ENCODE measurements at places on chromosomes 2 and 18.

DNA sequence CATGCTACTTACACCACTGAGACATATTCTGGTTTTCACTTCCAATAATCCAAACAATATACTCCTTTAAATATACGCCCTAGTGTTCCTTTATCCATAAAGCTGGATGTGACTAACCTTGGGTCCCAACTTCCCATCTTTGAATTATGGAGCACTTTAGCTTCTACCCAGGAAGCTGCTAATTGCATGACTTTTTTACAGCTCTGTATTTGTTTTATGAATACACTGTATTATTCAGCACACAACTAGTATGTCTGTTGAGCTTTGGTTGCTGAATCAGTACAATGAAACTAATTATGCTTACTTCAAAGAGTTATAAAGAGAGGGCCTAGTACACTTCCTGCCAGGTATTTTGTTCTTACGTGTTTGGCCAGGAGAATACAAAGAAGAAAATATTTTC lies 118.5 kb downstream of the BAZ2B start:
- DNase-seq: no peak

GRCh38 chr2:108377401-108377800 lies 353 bp upstream of the SULT1C4 start:
- no peak for DNase-seq

DNA sequence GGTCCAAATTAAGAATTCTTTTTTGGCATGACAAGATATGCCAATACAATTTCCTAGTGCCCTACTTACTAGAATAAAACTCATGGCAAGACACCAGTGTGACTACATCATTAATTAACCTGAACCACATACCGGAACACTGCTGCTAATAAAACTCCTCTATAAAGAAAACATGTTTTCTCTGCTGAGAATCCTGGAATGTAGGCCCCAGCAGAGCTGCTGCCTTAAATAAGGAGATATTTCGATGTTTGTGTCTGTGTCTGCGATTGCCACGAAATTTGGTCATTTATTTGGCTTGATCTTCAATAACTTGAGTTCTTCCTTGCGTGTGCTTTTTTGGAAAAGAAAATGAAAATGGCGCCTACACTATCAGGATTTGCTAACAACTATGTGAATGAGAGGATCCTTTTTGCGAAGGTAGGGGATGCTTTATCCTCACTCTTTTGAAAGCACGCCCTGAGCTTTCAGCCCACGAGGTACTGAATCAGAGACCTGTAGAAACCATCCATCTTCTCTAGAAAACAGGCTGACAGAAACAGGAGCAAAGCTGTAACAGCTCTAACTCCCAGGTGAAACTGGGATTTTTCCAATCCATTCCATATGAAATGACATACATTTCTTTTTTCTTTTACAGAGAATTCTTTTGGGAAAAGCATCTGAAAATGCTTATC lies 27.0 kb downstream of the KLF7 start:
- DNase-seq: no peak

DNA sequence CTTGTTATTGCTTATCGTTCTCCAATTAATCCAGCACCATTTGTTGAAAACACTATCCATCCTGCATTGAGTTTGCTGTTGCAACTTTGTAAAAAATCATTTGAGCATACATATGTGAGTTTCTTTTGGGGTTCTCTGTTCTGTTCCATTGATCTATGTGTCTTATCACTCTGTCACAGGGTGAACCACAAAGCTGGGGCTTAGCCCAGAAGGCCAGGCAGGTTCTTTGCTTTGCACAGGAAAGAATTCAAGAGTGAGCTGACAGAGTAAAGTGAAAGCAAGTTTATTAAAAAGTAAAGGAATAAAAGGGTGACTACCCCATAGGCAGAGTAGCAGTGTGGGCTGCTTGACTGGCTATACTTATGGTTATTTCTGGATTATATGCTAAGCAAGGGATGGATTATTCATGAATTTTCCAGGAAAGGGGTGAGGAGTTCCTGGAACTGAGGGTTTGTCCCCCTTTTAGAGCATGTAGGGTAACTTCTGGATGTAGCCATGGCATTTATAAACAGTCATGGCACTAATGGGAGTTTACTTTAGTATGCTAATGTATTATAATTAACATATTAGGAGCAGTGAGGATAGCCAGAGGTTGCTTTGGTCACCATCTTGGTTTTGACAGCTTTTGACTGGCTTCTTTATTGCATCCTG lies 46.8 kb downstream of the RNF138 start:
- DNase-seq: no peak

DNA sequence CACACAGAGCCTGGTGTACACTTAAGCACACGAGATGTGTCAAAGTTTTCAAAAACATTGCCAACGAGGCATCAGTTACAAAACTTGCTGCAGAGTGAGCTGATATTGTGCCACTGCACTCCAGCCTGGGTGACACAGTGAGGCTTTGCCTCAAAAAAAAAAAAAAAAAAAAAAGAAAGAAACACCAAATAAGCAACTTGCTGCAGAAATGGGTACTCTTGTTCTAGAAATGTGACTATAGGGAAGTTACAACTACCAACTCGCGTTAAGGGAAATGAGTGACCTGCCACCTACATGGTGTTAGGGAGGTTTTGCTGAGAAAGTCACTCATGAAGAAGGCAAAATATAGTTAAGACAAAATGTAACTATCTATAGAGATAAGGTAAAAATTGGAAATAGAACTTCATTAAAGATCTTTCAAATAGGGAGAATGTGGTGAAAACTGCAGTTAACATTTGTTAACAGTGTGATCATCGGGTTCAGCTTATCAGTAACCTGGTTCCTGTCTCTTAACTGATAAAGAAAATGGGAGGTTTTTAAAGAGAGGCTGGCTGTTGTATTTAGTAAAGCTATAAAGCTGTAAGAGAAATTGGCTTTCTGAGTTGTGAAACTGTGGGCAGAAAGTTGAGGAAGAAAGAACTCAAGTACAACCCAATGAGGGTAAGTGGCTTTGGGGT lies at the start of gene IL1RL1:
IL1RL1 (plus strand) TSS at position 600 of the 677 bp plus-strand sequence. CDS start 26,702 bp downstream, outside the sequence.
- no peak for DNase-seq

DNA sequence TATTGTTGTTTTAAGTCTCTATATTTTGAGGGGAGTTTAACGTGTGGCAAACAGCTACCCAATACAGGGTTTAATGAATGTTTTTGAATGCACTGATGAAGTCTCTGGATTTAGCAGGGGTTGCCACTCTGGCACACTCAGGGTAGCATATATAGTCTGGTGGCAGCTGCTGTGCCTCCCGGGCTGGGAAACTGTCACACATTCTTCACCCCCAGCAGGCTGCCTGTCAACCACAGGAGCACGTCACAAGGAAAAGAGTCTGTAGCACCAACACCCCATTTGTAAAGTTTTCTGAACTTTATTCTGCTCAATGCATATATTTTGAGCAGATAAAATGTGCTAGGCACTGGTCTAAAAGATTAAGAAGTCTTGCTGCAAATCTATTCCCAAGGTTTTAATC lies 39.3 kb downstream of the NGEF start:
- no peak for DNase-seq

DNA sequence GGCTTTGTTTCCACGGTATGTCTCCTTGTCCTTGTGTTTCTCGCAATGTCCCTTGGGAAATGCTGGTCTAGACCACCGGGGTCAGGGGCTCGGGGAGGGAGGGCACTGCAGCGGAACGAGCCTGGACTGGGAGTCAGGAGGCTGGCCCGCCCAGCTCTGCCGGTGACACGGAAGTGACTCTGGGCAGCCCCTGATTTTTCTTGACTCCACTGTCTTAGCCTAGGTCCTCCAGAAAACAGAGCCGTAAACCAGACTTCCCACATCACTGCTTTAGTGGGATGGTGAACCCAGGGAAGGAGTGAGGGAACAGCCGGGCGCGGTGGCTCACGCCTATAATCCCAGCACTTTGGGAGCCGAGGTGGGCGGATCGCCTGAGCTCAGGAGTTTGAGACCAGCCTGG lies 144.2 kb downstream of the ASB1 start:
- DNase-seq: no peak

GRCh38 chr2:207676827-207677354 lies 34.5 kb upstream of the CCNYL1 start:
- DNase-seq: no peak

DNA sequence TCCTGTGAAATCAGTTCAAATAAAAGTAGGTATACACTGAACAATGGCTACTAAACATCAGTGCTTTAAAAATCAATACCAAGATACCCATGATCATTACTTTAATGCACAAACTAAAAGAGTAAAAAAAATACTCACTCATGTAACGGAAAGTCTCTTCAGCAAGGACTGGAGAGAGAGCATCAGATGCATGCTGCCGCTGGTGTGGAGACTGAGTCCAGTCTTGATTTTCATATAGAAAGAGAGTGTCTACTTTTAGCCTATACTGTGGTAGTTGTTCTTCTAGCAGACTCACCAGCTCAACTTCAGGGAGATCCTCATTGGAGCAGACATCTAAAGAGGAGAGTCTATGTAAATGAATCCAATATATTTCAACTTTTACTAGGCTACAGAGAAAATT lies 44.0 kb downstream of the TRAK2 start:
- no peak for DNase-seq

GRCh38 chr18:4586731-4587130 lies 131.6 kb upstream of the DLGAP1 start:
- DNase-seq: no peak

DNA sequence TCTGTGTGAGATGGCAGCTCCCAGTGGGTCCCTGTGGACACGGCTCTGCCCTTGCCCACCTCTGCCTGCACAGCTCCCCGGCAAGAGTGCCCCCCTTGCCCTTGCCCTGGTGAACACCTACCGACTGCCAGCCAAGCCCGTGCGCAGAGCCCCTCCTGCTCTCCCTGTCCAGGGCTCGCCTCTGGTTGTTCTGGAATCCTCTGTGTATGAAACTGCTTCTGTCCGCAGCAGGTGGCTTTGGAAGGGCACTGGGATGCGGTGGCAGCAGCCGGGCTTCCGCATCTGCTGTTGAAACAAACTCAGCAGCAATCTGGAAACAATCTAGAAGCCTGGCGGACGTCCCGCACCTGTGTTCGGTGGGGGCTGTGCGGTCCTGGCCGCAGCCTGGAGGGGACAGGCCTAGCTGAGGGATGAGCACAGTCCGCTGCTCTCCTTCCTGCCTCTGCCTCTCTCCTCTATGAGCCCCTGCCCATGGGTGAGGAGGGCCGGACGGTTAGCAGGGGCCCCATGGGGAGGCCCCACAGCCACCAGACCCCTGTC lies 34.0 kb upstream of the KLF11 start:
- DNase-seq: no peak

DNA sequence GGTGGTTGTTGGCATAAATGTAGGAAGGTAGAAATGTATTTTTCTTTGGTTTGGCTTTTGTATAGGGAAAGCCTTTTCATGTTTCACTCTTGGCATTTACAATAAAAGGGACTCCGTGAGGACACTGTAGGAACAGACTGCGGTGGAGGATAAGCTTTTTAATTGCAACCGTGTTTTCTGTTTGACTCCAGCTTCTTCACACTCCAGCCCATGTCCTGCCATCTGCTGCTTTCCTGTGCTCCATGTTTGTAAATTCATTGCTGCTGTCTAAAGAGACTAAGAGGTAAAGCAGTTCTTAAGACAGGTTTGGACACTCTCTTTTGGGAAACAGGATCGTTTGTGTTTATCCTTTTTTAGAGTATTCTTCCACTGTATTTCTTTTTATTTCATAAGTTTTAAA lies 33.3 kb downstream of the WDR75 start:
- no peak for DNase-seq

- no peak for DNase-seq
These were observed 9.7 kb downstream of the SMAD7 start for GRCh38 chr18:48940854-48941611.

- no peak for DNase-seq
These were observed 15.2 kb downstream of the OTOF start for GRCh38 chr2:26462511-26463243.

DNA sequence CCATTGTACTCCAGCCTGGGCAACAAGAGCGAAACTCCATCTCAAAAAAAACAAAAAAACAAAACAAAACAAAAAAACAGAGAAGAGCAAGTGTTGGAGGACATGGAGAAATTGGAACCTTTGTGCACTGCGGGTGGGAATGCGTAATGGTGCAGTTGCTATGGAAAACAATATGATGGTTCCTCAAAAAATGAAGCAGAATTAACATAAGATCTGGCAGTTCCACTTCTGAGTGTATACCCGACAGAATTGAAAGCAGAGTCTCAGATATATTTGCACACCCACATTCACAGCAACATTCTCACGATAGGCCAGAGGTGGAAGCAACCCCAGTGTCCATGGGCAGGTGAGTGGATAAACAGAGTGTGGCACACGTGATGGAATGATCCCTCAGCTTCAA lies 11.0 kb upstream of the RALB start:
- no peak for DNase-seq

DNA sequence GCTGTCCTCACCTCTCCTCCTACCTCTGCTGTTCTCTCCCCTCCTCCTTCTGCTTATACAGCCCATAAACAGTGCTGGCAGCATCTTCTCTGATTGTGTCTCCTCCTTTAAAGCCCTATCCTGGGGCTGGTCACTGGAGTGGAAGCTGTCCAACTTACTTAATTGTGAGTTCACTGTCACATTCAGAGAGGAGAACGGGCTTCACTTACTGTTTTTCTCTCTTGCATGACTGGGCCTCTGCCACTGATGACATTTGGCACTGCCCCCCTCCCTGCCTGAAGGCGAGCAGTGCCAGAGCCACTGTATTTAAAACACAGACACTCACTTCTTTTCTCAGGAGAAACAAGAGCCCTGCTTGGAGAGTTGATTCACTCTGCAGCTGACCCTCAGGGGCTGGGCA lies 12.3 kb downstream of the GAD1 start:
- DNase-seq: no peak

- no peak for DNase-seq
These were observed 223.3 kb downstream of the RIT2 start for GRCh38 chr18:42892181-42892580.

DNA sequence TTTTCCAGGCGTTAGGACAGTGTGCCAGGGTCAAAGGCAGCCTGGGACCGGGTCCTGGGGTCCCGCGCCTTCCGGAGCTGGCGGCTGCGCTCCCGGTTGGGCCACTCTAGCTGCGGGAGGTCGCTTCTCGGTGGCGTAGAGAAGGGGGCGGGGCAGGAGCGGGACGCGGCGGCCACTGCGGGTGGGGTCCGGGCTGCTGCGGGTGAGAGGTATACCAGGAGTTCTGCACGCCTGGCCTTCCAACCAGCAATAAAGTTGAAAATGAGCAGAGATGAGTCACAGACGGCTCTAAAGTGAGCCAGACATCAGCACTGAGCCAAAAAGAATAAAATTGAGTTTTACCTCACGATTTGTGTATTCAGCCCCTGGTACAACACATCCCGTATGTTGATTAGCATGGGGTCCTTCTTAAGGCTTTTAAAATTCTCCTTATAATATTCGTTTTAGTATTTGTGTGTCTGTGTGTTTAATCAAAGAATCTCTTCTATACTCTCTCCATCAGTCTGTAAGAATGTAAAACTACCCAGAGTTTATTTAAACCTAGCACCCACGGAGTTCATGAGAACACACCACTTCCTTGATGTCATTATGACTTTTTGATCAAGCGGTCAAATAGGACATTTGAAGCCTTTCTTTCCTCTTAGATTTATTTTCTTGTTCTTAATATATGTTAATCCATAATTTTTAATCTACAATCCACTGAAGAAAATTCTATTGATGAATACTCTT lies at the start of gene C1GALT1C1L:
C1GALT1C1L (minus strand) TSS at position 108 of the 729 bp plus-strand sequence; CDS start at position 1, 107 bp downstream.
- peak; percentile 46 for DNase-seq

GRCh38 chr2:80113399-80113798 lies 191.2 kb downstream of the LRRTM1 start:
- no peak for DNase-seq

- no peak for DNase-seq
These were observed 563.1 kb upstream of the LINC00305 start for GRCh38 chr18:64712035-64712434.

All from left kidney (tissue), 8 donors.